ENCODE measurements at places on chromosomes 2 and 18. TPM values are rescaled to one million over a fixed set of nuclear protein-coding genes. Genes with fewer than 3 reads are reported as not detected.

LOXHD1 gene
- total RNA-seq, result not detected

RNU2-63P gene
- not detected for total RNA-seq

STPG4 gene
- 0.17 TPM for total RNA-seq

ATP6V1B1 gene
- total RNA-seq, result 1.7 TPM

TGFA gene
- total RNA-seq, result 0.73 TPM

CFC1 gene
- not detected for total RNA-seq

HOXD3 gene
- 0.29 TPM for total RNA-seq

RUFY4 gene
- total RNA-seq, result not detected

LINC00305 gene
- total RNA-seq, result not detected

RNF149 gene
- 52.9 TPM for total RNA-seq

PLA2R1 gene
- total RNA-seq, result 14.1 TPM

KIF5C gene
- total RNA-seq, result 0.58 TPM
